ENCODE measurements at places on chromosomes 13 and 19.

- no peak for DNase-seq
These were observed 162.0 kb upstream of the SOX1 start for GRCh38 chr13:111904701-111905608.

DNA sequence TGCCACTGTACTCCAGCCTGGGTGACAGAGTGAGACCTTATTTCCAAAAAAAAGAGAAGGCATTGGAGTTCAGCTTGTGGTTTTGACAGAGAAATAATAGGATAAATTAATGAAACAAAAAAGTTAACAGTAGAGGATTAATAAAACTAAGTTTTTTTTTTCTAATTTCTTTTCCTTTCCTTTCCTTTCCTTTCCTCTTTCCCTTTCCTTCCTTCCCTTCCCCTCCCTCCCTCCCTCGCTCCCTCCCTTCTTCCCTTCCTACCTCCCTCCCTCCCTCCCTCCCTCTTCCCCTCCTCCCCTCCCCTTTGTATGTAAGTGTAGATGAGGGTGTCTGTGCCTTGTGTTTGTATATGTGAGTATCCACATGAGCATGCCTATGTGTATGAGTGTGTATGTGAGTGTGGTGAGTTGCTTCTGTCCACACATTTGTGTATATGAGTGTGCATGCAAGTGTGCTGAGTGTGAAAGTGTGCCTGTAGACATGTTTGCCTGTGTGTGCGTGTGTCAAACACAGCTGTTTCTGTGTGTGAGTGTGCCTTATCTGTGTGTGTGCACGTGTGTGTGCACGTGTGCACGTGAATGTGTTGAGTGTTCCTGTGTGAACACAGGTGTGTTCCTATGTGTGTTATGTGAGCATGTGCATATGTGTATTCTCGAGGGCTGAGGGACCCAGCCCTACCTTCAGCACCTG, 12.5 kb upstream of the MZF1 start:
- no peak for DNase-seq

GRCh38 chr13:32538143-32538620, 413 bp downstream of the N4BP2L2 start:
- DNase-seq, result no peak

GRCh38 chr19:28864577-28865042, 348.3 kb downstream of the UQCRFS1 start:
- no peak for DNase-seq

DNA sequence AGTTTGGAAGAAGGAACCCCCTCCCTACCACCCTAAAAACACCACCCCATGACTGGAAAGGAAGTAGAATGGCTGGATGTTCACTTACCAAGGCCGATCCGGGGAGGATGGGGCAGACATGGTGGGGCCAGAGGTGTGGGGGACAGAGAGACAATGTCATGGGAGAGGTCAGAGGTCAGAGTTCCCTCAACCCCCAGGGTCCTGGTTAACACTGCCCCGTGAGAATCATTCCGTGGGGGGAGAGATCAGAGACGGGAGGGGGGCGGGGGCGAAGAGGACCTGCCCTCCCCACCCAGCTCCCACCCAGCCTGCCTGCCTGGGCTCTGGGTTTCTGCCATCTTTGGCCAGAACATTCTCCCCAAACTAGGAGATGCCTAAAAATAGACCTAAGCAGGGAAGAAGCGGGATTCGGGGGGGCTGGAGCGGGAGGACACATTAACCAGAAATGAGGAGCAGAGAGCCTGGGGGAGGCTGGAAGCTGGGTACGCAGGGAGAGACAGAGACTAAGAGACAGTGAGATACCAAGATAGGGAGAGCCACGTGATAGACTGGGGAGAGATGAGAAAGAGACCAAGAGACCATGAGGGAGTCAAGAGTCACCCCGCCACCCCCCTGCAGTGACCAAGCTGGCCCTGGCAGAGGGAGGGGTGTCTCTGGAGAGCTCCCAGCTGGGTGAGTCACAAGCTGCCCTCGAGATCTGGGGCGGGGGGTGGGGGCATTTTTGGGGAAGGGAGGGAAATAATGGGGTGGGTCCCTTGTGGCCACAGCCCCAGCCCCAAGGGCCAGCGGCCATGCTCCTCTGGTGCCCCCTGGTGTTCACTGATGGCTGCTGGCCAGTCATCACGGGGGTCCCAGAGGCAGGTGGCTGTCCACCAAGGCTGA, 6.1 kb upstream of the KANK2 start:
- DNase-seq, result peak; percentile 14

GRCh38 chr13:93794197-93794885, 567.7 kb downstream of the GPC6 start:
- no peak for DNase-seq

GRCh38 chr13:44764302-44764692, 188.2 kb upstream of the TSC22D1 start:
- DNase-seq, result no peak

- no peak for DNase-seq
These were observed 3.1 kb downstream of the KLK14 start for GRCh38 chr19:51079481-51080110.

DNA sequence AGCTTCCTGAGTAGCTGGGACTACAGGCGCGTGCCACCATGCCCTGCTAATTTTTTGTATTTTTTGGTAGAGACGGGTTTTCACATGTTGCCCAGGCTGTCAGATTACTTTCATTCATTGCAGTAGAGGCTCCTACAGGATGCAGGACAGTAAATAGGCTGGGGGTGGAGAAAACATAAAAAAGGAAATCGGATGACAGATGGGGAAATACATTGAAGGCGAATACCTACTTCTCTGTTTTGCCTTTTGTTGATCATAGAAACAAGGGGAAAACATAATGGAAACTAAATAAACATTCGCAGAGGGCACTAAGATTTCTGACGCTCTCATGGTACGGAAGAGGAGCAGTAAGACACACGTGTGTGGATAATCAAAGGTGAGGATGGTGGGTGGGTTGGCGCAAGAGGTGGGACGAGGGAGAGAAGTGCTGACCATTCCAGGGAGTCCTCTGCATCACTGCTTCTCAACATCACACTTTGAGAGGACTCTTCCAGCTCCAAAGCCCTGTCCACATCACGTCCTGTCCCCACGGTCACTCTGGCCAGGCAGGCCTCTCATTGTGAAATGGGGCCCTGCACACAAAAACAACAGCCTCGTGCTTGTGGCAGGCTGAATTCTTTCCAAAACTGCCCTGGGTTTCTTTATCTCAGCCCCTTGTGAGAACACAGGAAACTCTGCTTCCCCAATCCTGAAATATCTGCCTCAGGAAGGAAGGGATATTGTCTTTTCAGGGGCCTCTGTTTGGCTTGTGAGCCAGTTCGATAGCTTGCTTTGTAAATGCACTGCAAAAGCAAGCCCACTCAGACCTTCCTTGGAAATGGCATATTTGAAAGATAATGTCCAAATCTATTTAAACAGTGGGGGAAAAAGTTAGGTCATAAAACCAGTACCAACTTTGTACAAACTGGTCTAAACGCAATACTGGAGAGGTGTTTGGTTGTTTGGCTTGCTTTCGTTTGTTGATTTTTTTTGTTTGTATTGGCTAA, 188.5 kb downstream of the FOXO1 start:
- DNase-seq, result no peak

DNA sequence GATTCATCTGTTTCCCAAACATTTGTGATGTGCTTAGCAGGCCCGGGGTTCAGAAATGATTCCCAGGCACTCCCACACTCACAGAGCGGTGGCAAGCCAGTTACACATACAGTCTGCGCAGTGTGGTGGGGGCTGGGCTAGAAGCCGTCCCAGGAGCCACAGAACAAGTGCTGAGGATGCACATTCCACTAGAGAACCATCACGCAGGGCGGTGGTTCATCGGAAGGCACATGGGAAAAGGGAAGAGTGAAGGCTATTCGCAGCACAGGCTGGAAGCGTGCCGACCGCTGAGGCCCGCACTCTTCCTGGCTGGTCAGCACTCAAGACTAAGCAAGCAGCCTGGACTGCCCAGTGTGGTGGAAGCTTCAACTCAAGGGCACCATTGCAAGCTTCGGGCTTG, 126.3 kb upstream of the SLC7A1 start:
- no peak for DNase-seq

- DNase-seq, result no peak
These were observed 3.7 kb downstream of the HRC start for GRCh38 chr19:49151267-49152118.

- no peak for DNase-seq
These were observed 619 bp downstream of the MED16 start for GRCh38 chr19:892243-892893.

- no peak for DNase-seq
These were observed 128.8 kb downstream of the ATP11A start for GRCh38 chr13:112818698-112819045.

DNA sequence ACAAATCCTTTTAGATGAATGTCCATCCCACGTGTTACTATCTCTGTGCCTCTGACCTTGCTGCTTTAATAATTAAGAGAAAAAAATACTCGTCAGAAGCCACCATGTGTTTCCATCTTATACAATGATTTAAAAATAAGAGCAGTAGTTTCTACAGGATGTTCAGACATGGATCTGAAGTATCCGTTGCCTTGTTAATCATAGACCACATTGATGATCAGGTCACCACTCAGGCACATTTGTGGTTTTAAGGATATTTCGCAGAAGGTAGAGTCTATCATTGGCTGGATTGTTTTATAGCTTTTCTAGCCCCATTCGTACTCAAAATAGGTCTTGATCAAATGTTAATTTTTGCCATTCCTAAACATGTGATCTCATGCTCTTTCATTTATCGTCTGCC, 710.0 kb upstream of the ARGLU1 start:
- DNase-seq, result no peak

DNA sequence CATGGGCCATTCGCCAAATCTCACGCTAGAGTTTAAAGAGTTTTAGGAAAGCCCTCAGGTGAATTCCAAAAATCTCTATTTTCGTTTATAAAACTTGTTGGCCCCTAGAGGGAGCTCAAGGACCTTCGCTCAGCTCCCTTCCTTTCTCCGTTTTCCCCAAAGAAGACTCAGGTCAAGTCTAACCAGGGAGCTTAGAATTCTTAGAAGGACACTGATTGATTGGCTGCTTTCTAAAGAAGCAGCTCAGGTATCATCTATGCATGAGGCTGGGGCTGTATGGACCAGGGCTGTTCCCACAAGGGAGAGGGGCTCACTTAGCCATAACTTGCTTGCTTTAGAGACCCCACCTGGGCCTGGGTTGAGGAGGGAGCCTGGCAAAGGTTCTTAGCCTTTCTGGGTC, 20.5 kb downstream of the DZIP1 start:
- DNase-seq, result no peak

DNA sequence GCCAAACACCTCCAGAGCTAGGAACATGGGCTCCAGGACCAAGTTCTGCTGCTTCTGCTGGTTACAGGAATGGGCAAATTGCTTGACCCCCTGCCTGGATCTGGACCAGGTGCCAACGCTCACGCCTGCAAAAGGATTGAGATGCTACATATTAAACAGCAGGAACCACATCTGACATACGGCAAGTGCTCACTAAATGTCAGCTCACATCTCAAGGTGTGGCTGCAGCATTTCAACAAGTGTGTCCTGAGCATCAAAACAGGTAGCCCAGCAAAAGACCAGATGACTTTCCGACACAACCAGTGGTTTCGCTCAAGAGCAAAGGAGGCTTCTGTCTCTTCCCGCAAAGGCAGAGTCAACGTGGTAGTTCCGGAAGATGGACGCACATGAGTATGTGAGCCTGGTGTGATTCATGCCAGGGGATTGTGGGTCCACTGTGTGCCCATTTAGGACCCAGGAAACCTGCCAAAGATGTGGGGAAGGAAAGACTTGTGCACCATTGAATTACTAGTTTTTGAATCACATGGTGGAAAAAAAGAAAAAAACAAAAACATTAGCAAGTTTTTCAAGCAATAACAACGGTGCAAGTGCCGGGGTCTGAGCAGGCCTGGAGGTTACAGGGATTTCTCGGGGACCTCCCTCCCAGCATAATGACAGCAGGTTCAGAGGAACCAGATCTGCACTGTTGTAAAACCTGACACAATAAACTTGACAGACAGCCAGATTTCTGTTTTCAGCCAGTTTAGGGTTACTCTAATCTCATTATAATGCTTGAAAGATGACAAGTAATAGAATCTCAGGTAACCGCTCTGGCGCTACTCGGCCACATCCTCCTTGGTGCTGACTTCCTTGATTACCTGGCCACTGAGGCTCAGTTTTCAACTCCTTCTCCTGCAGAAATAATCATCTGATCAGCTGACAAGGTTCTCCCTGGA, 77.9 kb downstream of the SOX1 start:
- no peak for DNase-seq

DNA sequence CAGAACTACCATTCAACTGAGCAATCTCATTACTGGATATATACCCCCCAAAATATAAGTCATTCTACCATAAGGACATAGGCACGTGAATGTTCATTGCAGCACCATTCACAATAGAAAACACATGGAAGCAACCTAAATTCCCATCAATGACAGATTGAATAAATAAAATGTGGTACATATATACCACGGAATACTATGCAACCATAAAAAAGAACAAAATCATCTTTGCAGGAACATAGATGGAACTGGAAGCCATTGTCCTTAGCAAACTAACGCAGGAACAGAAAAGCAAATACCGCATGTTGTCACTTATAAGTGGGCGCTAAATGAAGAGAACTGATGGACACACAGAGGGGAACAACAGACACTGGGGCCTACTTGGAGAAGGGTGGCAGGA, 14.1 kb downstream of the RNF113B start:
- no peak for DNase-seq

DNA sequence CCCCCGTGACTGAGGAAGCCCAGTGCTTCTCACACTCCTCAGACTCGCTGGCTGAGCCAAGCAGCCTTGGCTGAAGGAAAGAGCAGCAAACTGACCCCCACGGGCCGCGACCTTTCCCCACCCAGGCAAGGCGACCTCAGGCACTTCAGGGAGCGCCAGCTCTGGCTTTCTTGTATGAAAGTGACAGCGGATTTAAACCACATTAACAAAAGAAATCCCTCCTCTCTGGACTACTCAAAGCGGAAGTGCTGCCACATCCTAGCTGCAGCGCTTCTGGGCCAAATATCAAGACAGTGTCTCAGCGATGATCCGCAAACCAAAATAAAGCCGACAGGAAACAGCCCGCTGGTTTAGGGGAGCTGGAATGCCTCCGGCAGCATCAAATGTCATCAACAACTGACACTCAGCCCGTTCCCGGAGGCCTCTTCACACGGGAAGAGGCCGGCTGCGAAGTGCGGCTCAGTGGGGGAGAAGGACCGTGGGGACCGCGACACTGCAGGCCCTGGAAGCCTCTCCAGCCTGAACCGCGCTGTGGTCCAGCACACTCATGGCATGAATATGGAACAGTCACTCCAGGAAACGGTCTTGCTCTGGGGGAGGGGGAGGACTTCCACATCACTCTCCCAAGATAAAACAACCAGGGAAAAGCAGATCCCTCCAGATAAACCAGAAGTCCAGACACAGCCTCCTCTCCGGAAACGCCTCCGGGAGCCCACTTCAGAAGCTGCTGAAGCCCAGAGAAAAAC, 1.4 kb downstream of the RASA3 start:
- peak; percentile 36 for DNase-seq

DNA sequence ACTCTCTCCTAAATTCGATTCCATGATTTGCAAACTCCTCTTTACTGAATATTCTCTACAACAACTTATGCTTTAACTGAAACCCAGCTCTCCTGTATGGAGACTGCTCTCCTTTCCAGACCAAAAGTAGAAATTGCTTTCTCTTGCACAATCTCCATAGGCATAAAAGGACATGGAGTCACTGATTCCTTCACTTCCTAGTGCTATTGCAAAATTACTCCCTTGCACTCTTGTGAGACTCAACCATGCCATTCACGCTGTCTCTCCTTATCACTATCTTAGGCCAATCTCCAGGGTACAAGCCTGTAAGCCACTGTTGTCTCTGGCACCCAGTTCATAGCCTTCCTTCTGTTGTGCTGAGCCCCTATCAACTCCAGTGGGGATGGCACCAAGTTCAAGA, 30.6 kb downstream of the SERPINE3 start:
- no peak for DNase-seq

- DNase-seq, result no peak
These were observed 7.9 kb upstream of the AKAP8L start for GRCh38 chr19:15426485-15427349.

Measured in stimulated activated CD4-positive, alpha-beta T cell treated with anti-CD3 and anti-CD28 coated beads, Interleukin-1b, Interleukin-23, amount 100 ng/mL, for 1 hour (primary cell).